Stromal cell of bone marrow (primary cell): ENCODE measurements at places on chromosomes 12 and 14.
A peak's percentile ranks its signal among the peaks of the same experiment; 100 is the strongest.

DNA sequence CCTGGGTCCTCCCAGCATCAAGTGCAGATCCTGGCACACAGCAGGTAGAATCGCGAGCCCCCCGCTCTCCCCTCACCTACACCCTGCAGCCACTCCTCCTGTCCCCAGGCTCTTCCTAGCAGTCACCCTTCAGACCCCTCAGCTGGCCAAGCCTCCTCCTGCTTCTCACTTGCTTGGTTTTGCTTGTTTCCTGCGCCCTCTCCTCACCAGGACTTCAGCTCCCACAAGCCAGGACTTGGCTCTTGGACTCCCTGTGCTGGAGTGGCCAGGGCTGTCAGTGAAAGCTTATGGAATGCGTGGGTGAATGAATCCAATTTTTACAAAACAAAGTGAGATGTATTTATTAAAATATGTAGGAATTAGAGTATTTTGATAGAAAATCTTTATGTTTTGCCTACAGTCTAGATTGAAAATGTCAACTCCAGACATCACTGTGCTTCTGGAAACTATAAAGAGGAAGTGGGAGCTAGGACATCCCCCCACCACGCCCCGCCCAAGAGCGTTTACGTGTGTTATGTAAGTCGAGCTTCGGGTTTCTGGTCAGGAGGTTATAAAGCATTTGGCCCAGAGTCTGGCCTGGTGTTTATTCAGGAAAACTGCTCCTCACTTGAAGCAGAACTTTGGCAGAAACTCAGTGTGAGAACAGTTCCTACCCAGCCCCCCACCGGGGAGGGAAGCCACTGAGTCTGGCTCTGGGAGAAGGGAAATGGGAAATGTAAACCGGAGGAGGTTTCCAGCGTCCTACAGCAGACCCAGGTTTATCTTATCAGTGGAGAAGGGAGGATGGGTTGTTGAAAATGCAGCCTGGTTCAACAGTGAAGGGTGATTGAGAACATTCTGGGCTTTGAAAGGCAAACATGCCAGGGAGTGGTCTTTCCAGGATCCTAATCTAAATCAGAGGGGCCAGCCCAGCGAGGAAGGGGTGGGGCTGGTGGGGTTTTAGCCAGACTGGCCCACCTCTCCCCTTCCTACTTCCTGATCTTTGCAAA is 8.8 kb downstream of the ALDH2 start:
- peak; percentile 63 for DNase-seq

GRCh38 chr12:43638806-43639205 is 86.8 kb upstream of the ADAMTS20 start:
- DNase-seq = no peak

- DNase-seq = peak; percentile 36
Measured at GRCh38 chr12:21615431-21615830, 10.8 kb upstream of the GYS2 start.

DNA sequence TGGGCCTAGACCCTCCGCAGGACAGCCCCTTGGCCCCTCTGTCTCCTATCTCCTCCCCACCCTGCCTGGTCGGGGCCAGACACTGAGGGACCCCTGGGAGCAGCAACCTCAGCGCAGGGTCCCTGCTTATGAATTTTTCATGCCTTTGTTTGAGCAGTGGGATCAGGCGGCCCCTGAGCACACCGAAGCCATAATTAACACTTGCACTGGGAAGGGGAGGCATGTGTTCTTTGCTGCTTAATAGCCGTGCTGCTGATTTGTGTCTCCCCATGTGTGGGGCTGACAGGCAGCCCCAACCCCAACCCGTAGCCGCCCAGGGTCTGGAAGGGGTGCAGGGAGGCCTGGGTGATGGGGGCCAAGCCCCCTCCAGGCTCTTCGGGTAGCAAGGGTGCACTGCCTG is 52.7 kb downstream of the FBRSL1 start:
- no peak for DNase-seq

GRCh38 chr12:130835436-130835835 is 3.6 kb downstream of the STX2 start:
- no peak for DNase-seq

GRCh38 chr14:104219731-104220214 is 81.4 kb downstream of the KIF26A start:
- DNase-seq = no peak

DNA sequence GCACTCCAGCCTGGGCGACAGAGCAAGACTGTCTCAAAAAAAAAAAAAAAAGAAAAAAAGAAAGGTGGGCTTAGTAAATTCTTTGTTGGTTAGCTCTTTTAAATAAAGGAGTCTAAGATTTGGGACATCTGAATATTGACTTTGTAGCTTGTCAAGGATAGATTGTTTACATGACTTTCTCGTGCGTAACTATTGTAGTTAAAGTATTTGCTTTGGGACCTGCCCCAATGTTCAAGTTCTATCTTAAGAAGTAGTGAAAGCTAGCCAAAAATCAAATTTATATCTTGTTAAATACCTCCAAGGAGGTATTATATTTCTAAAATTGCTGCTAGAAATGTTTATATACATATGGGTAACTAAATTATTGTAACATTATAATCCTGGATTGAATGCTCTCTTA is 32.4 kb downstream of the PTPN21 start:
- no peak for DNase-seq

DNA sequence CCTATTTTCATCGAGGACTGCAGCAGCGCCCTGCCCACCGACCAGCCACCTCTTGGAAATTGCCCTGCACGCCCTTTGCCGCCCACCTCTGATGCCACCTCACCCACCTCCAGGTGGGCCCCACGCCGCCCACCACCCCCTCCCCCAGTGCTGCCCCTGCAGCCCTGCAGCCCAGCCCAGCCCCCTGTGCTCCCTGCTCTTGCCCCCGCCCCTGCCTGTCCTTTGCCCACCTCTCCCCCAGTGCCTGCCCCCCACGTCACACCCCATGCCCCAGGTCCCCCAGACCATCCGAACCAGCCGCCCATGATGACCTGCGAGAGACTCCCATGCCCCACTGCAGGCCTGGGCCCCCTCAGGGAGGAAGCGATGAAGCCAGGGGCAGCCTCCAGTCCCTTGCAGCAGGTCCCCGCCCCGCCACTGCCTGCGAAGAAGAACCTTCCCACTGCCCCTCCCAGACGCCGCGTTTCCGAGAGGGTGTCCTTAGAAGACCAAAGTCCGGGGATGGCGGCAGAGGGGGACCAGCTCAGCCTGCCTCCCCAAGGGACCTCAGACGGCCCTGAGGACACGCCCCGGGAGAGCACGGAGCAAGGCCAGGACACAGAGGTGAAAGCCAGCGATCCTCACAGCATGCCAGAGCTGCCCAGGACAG is 96.5 kb downstream of the LGMN start:
- DNase-seq = no peak

DNA sequence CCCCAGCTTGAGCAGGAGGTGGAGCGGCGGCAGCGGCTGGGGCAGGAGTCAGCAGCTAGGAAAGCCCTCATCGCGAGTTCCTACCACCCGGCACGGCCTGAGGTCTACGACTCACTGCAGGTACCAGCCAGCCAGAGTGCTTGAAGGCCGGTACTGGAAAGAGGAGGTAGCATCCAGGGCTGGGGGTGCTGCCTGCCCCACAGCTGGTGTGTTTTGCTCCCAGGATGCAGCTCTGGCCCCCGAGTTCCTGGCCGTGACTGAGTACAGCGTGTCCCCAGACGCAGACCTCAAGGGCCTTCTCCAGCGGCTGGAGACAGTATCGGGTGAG is 1.6 kb downstream of the OGFOD2 start:
- DNase-seq = no peak

- no peak for DNase-seq
Measured at GRCh38 chr12:67002720-67003119, 266.4 kb upstream of the CAND1 start.

DNA sequence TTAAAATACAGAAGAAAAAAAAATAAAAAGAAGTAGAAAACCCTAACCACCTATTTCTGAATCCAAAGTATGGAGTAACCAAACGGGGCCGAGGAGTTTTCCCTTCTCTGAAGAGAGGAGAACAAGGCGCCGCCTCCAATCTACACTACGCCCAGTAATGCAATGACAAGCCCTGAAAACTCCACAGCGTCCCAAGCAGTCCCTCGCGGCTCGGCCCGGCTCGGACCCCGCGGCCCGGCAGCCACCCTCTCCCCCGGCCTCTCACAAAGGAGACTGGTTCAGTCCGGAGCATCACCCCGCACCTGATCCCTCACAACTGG is 371 bp downstream of the CHD8 start:
- DNase-seq = no peak

DNA sequence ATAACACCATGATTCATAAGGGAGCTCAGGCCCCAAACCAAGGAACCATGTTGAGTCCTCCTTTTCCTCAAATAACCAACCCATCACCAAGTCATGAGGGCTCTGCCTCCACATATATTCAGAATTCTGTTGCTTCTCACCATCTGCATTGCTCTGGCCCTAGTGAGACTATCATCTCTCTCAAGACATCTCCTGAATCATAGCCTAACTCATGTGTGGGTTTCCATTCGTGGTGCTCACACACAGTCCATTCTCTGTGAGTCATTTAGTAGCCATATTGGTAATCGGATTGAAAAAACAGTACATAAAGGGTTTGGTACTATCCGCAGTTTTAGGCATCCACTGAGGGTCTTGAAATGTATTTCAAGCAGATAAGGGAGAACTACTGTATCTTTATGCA is 5.1 kb upstream of the SLC38A2 start:
- DNase-seq = peak; percentile 43

DNA sequence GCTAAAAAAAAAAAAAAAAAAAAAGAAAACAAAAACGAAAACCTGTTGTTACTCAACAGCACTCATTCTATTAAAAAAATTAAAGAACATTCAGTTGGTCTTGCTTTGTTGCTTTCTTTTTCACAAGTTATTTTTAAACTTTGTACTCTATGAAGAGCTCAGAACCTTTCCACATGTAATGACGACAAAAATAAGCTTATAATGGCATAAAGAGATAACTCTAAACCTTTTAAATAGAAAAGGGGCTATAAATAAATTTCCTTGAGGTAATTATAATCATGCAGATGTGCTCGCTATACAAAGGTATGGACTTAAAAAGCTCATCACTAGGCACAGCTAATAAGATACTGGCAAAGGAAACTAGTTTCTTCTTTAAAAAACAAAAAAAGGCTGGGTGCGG is 13.4 kb downstream of the NR2C1 start:
- no peak for DNase-seq

DNA sequence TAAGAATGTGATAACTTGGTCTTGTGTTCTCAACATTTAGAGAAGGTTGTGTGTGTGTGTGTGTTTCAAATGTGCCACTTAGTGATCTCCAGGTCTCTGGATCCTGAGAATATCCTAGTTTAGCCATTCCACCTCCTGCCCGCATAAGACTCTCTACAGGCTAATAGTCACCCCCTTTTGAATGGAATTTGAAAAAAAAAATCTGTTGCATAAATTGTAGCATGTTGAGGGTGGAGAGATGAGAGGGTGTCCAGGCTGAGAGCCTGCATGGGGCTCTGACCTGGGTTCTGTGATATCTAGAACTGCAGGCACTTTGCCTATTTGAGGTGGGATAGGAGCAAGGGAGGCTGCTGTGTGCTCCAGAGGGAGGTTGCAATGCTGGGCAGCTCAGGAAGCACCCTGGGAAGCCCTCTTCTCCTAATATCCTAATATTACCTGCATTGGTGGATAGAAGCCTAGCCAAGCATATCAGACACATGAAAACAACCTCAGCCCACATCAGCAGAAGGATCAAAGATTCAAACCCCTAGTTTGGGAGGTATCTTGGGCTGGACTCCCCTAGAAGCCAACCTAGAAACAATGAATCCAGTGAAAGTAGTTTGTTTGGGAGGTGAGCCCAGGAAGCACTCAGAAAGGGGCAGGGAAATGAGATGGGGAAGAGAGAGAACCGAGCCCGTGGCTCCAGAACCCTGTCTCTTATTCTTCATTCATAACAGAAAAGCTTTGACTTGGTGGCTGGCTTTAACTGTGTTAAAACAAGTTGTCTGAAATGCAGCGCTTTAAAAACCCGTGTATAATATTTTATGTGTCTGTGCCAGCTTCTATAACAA is 35.6 kb upstream of the RBM19 start:
- DNase-seq = no peak

- no peak for DNase-seq
Measured at GRCh38 chr12:32126720-32127119, 20.1 kb downstream of the BICD1 start.

- DNase-seq = no peak
Measured at GRCh38 chr14:58309086-58309485, 10.7 kb downstream of the ARID4A start.

DNA sequence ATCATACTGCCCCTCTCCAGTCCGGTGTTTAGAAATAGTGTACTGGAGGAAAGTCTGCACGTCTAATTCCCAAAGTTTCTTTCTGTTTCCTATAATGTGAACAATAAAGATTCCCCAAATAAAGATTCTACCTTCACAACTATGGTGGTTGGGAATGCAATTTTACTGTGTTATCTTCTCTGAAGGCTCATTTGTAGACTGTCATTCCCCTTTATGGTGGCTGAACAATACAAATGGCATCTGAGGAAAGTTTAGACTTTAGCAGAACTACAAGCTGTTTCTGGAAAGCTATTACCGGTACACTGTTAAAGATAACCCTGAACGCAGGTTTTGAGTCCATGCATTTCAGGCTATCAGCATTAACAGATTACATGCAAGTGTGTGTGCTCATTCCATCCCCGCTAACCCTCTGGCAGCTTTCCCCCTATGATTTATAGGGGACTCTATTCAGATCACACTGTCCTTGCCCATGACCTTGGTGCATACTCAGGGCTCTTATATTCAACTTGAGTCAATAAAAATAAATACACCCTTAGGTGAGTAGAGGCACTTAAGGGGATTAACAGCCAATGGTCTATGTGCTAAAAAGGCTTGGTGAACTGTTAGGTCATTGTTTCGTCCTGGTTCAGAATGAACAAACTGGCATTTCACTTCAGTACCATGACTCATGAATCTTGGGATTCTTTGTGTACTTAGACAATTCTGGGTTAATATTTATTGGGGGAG is 60.7 kb upstream of the PYGL start:
- DNase-seq = no peak

DNA sequence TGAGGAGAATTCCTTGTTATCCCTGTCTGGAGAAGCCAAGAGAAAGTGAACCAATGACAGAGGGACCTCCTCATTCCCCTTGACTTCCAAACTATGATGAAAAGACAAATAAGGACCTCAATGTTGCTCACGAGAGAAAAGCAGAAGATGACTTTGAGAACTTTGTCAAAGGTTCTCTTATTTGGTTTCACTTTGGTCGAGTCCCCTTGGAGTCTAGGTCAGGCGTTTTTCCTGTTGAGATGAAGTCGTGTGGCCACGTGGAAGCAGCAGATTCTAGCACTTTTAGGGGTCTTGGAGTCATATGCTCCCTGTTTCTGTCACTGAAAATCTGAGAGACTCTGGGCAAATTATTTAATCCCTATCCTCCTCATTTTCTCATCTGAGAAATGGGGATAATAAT is 33.8 kb upstream of the COL2A1 start:
- DNase-seq = no peak

- DNase-seq = no peak
Measured at GRCh38 chr12:47715877-47716548, 9.3 kb downstream of the ENDOU start.

- no peak for DNase-seq
Measured at GRCh38 chr14:61638595-61639387, 56.5 kb upstream of the HIF1A start.

DNA sequence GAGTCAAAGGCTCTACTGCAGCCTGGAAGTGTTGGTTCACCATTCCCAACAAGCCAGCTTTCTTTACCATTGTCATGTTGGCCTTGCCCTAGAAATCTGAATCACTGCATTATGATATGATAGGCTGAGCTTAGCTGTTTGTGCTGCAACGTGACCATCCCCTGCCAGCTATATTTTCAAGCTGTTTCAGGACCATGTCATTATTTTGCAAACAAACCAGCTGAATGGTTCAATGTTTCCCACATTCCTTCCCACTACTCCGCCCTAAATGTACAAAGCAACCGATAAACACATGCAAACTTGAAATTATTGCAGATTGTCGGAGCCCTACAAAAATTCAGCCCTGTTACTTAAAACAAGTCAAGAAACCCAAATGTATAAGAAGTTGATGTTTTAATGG is 136.1 kb downstream of the KICS2 start:
- DNase-seq = no peak
